KG1 (cell line): ENCODE measurements at places on chromosomes 3 and 15.

GRCh38 chr15:99845009-99845408 is 111.8 kb upstream of the LYSMD4 start:
- DNase-seq: no peak

- no peak for DNase-seq
Observed at GRCh38 chr3:15264486-15264885, 58.4 kb downstream of the CAPN7 start.

- no peak for DNase-seq
Observed at GRCh38 chr15:51924156-51925068, 47.2 kb downstream of the LEO1 start.

GRCh38 chr15:33442449-33442848 is 131.7 kb downstream of the RYR3 start:
- no peak for DNase-seq

- DNase-seq: no peak
Observed at GRCh38 chr3:149833241-149833640, 20.2 kb downstream of the RNF13 start.

DNA sequence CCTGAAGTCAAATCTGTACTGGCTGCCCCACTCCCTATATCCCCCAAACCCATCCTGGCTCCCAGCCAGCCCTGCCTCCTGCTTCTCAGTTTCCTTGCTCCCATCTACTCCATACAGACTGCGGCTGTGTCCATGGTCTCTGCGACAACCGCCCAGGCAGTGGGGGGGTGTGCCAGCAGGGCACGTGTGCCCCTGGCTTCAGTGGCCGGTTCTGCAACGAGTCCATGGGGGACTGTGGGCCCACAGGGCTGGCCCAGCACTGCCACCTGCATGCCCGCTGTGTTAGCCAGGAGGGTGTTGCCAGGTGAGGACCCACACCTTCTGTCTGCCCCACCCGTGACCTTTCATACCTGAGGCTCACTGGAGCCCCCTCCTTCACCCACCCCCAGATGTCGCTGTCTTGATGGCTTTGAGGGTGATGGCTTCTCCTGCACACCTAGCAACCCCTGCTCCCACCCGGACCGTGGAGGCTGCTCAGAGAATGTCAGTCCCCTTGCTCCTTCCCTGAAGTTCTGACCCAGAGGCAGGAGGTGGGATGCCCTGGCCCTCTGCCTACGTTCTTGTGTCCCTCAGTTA is 14.7 kb downstream of the STAB1 start:
- no peak for DNase-seq

GRCh38 chr15:71375934-71376333 is 260.7 kb downstream of the THSD4 start:
- DNase-seq: no peak

- DNase-seq: no peak
Observed at GRCh38 chr3:4656059-4656458, 162.9 kb downstream of the ITPR1 start.

- DNase-seq: no peak
Observed at GRCh38 chr3:16124636-16125035, 49.8 kb upstream of the GALNT15 start.

GRCh38 chr3:15436246-15436645 is 8.8 kb downstream of the EAF1 start:
- DNase-seq: no peak

DNA sequence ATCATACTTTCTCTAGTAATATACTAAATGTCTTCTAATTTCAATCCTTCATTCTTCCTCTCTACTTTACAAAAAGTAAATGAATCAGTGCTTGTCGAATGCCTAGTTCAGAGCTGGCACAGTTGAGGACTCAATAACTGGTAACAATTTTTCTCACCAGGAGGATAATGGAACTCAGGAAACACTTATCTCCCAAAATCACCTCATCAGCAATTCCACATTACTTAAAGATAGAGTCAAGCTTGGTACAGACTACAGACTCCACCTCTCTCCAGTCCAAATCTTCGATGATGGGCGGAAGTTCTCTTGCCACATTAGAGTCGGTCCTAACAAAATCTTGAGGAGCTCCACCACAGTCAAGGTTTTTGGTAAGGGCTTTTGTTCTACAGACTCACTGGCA is 16.3 kb downstream of the ZBED2 start:
- DNase-seq: no peak
